ENCODE measurements at places on chromosomes 7 and 10.

DNA sequence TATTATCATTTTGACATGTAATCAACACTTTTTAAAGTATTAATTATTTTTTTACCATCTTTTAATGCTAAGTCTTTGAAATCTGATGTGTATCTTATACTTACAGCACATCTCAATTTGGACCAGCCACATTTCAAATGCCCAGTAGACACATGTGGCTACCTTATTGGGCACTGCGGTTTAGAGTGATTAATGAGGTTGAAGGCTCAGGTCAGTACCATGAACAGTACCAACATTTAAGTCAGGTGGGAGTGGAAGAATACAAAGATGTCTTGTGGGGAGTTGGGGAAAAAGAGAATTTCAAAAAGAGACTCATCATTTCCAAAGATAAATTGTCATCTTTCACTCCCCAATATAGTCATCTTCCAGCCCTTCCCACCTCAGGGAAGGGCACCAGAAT, 40.5 kb downstream of the COL28A1 start:
- H3K4me3 ChIP-seq: no peak overlapping the region
- H3K36me3 ChIP-seq: no peaks in the 10 kb centered on the region
- DNase-seq: no peak
- no peaks in the 10 kb centered on the region for H3K27me3 ChIP-seq
- no peak overlapping the region for H3K27ac ChIP-seq
- H3K4me1 ChIP-seq: no peaks in the 10 kb centered on the region

DNA sequence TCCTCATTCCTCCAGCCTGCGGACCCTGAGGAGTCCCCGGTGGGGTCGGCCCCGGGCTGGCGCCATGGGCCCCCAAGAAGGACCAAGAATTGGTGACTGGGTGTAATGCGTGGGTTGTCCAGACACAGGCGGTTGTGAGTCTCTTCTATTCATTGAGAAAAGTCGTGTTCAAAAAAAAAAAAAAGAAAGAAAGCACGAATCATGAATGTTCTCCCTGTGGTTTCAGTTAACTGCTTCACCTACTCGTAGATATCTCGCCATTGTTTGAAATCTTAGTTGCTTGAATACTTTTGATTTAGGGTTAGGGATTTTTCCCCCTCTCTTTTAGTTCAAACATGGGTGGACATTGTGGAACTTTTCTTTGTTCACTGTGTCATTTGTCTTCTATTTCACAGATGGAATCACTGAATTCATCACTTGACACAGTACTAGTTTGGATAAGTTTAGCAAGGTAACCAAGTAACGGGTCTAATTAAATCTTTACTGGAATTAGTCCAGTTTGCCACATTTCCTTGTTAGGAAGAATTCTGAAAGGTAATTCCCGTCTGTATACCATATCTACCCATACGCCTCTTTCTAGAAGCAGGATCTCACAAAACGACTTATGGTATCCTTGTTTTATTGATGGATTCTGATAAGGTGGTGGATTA, 775 bp downstream of the STARD3NL start:
- no peaks in the 10 kb centered on the region for H3K4me1 ChIP-seq
- no peak for DNase-seq
- no peaks in the 10 kb centered on the region for H3K27me3 ChIP-seq
- no peak overlapping the region for H3K27ac ChIP-seq

GRCh38 chr7:91083855-91084644, 180.2 kb upstream of the FZD1 start:
- H3K36me3 ChIP-seq: no peaks in the 10 kb centered on the region
- H3K4me3 ChIP-seq: no peak overlapping the region
- H3K27ac ChIP-seq: no peak overlapping the region
- H3K4me1 ChIP-seq: no peaks in the 10 kb centered on the region

DNA sequence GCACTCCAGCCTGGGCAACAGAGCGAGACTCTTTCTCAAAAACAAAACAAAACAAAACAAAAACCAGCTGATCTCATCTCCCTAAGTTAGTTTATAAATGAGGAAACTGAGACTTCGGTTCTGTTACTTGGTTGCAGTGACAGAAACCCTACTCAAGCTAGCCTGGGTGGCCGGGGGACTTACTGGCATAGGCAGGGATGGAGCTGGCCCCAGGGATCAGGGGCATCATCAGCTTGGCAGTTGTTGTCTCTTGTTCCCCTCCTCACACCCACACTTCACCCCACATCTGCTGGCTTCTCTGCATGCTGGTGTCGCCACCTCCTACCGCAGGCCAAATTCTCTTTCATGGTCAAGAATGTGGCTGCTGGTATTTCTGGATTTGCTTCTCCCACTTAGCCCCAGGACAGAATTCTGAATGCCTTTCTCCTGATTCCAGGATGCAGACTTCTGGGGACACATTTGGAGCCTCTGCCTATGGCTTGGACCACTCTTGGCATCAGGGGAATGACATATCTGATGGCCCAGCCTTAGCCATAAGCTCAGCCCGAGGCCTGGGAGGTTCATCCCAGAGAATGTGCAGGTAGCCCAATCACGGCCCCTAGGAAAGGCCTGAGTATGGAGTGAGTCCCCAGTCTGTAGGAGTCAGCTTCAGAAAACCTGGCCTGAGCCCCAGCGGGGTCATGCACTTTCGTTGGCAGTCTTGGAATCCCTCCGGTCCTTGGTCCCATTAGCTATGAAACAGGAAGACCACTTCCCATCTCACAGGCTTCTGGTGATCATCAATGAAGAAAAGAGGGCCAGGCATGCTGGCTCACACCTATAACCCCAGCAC, 41.6 kb upstream of the CTBP2 start:
- no peak for DNase-seq
- no peak overlapping the region for H3K4me3 ChIP-seq
- no peaks in the 10 kb centered on the region for H3K36me3 ChIP-seq
- H3K4me1 ChIP-seq: no peaks in the 10 kb centered on the region
- no peaks in the 10 kb centered on the region for H3K27me3 ChIP-seq

GRCh38 chr7:37901890-37902524, 14.6 kb downstream of the SFRP4 start:
- H3K4me3 ChIP-seq: no peak overlapping the region
- H3K4me1 ChIP-seq: no peaks in the 10 kb centered on the region
- H3K36me3 ChIP-seq: no peaks in the 10 kb centered on the region
- no peaks in the 10 kb centered on the region for H3K27me3 ChIP-seq

- DNase-seq: no peak
- H3K27me3 ChIP-seq: no peaks in the 10 kb centered on the region
- H3K4me1 ChIP-seq: peaks cover 24% of the 10 kb centered on the region
- H3K27ac ChIP-seq: no peak overlapping the region
- peaks cover 8% of the 10 kb centered on the region for H3K36me3 ChIP-seq
Observed at GRCh38 chr7:121882731-121883130, 9.8 kb downstream of the PTPRZ1 start.

Data from H9 (cell line).